ENCODE measurements at places on chromosomes 13 and 19. TPM values are rescaled to one million over a fixed set of nuclear protein-coding genes. Genes with fewer than 3 reads are reported as not detected.

DNA sequence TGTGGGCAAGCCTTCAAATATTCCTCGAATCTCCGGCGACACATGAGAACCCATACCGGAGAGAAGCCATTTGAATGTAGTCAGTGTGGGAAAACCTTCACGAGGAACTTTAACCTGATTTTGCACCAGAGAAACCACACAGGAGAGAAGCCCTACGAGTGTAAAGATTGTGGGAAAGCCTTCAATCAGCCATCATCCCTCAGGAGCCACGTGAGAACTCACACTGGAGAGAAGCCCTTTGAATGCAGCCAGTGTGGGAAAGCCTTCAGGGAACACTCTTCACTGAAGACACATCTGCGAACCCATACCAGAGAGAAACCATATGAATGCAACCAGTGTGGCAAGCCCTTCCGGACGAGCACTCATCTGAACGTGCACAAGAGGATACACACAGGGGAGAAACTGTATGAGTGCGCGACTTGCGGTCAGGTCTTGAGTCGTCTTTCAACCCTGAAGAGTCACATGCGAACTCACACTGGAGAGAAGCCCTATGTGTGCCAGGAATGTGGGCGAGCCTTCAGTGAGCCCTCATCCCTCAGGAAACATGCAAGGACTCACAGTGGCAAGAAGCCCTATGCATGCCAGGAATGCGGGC lies 28.8 kb downstream of the ZNF333 start:
- H3K36me3 ChIP-seq, result peaks cover 63% of the 10 kb centered on the region
- peaks cover 2% of the 10 kb centered on the region for H3K4me1 ChIP-seq
- H3K4me3 ChIP-seq, result no peak overlapping the region
- no peak for DNase-seq
- no peak overlapping the region for H3K27ac ChIP-seq

DNA sequence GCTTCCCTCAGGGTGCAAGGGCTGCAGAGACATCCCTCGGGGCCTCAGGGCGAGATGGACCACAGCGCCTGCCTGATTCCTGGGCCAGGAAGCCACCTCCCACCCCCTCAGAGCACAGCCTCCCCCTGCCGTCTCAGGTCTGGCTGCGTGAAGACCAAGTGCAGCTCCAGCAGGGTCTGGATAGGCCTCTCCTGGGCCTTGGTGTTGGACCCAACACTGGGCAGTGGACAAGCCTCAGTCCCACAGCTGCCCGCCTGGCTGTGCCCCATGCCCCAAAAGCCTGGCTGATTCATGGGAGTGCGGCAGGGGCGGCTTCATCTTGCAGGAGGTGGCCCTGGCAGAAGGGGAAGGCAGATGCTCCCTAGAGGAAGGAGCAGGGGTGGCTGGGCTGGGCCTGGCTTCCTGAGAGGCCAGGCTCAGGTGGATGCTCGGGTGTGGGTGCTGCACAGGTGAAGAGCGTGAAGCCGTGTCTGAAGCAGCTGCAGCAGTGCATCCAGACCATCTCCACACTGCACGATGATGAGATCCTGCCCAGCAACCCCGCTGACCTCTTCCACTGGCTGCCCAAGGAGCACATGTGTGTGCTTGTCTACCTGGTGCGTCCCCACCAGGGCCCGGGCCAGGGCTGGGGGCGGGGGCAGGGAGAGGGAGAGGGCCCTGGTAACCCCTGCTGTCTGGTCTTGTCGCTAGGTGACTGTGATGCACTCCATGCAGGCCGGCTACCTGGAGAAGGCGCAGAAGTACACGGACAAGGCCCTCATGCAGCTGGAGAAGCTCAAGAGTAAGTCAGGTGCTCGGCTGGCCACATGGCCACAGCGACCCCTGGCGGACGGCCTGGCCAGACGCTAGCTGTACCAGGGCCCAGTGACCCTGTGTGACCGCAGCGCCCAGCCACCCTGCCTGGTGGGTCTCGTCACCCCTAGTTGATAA lies 21.7 kb downstream of the MAU2 start:
- no peaks in the 10 kb centered on the region for H3K4me1 ChIP-seq
- H3K27me3 ChIP-seq, result no peaks in the 10 kb centered on the region
- H3K4me3 ChIP-seq, result no peak overlapping the region
- H3K36me3 ChIP-seq, result peaks cover 4% of the 10 kb centered on the region
- H3K27ac ChIP-seq, result no peak overlapping the region

The SPIB gene
- not detected for total RNA-seq

DNA sequence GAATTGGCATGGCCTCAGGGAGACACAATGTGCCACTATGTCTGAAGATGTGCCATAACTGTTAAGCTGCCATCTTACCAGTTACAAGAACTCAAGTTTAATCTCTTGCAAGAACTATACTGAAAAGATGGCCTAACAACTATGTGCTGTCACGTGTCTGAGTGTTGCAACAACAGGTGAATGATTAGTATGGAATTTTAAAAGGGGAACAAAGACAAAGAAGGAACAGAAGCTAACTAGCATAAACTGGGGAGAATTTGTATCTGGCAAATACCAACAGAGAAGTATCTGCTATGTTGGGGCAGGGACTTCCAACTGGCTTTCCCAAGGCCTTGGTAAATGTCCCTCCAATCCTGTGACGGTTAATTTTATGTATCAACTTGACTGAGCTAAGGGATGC lies 11.5 kb upstream of the ACOD1 start:
- no peak for DNase-seq
- H3K27ac ChIP-seq, result no peak overlapping the region
- peaks cover 8% of the 10 kb centered on the region for H3K27me3 ChIP-seq
- no peak overlapping the region for H3K4me3 ChIP-seq
- no peaks in the 10 kb centered on the region for H3K36me3 ChIP-seq
- H3K4me1 ChIP-seq, result no peaks in the 10 kb centered on the region

The ADGRL1 gene
- 16.4 TPM for total RNA-seq
